ENCODE measurements at places on chromosomes 12 and 14. TPM values are rescaled to one million over a fixed set of nuclear protein-coding genes. Genes with fewer than 3 reads are reported as not detected.

Gene CCDC38
- not detected for total RNA-seq

Gene SLC10A1
- not detected for total RNA-seq

Gene STRAP
- total RNA-seq = 50.8 TPM

Gene KLRG1
- 3.9 TPM for total RNA-seq

Gene TAS2R30
- total RNA-seq = 17.0 TPM

Gene MDM1
- 38.6 TPM for total RNA-seq

Gene TAS2R20
- total RNA-seq = 5.6 TPM

DNA sequence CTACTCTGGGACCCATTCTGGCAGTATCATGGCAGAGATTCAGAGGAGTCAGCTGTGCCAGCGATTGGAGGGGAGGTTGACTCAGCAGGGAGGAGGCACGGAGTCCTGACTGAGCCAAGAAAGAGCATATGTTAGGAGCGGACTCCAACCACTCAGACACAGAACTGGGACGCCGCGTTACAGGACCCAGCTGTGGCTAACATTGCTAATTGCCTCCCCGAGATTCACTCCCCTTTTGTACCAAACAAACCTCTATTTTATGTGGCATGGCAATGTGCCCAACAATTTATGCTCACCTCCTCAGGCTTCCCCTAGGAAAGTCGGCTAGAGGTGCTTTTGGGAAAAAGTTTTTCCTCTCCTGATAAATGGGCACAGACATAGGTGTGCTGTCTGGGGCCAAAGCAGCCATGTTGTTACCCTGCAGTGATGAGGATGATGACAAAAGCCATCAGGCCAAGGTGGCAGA is 15.2 kb upstream of the CLIP1 start:
- H3K27ac ChIP-seq = peak overlapping the region; percentile 54
- no peaks in the 10 kb centered on the region for H3K4me1 ChIP-seq
- no peak overlapping the region for H3K4me3 ChIP-seq

- H3K36me3 ChIP-seq = no peaks in the 10 kb centered on the region
- H3K27ac ChIP-seq = peak overlapping the region; percentile 69
- no peak for DNase-seq
Observed at GRCh38 chr12:105229371-105229770, 6.6 kb downstream of the APPL2 start.

- no peaks in the 10 kb centered on the region for H3K36me3 ChIP-seq
- H3K4me3 ChIP-seq = no peak overlapping the region
- H3K4me1 ChIP-seq = no peaks in the 10 kb centered on the region
- DNase-seq = no peak
- no peak overlapping the region for H3K27ac ChIP-seq
Observed at GRCh38 chr12:12068751-12069150, 2.0 kb upstream of the BCL2L14 start.

DNA sequence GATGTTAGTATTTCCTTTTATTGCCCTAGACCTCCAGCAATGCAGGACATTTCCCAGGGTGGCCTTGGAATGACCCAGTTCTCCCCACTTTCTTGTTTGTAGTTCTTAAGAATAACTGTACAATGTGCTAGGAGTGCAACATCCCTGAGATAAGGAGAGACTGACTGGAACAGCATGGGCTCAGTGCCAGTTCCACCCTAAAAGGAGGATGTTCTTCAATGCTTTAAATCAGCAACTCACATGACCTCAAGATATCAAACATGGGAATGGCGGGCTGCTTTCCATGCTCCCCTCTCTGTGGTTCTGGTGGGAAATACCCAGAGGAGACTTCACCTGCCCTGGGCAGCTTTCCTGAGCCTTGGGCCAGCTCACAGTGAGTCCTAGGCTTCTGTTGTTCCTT is 766.9 kb upstream of the FBXO33 start:
- no peak for DNase-seq
- no peaks in the 10 kb centered on the region for H3K36me3 ChIP-seq
- H3K4me3 ChIP-seq = no peak overlapping the region
- H3K27ac ChIP-seq = no peak overlapping the region
- no peaks in the 10 kb centered on the region for H3K27me3 ChIP-seq

- no peaks in the 10 kb centered on the region for H3K36me3 ChIP-seq
- H3K4me1 ChIP-seq = no peaks in the 10 kb centered on the region
- H3K27me3 ChIP-seq = no peaks in the 10 kb centered on the region
- no peak overlapping the region for H3K4me3 ChIP-seq
Observed at GRCh38 chr14:66596241-66596985, 88.5 kb downstream of the GPHN start.

- H3K36me3 ChIP-seq = no peaks in the 10 kb centered on the region
- no peak overlapping the region for H3K4me3 ChIP-seq
- H3K4me1 ChIP-seq = no peaks in the 10 kb centered on the region
Observed at GRCh38 chr12:76329606-76330005, 18.6 kb downstream of the BBS10 start.

- peak overlapping the region; percentile 99 for H3K4me3 ChIP-seq
- peaks cover 1% of the 10 kb centered on the region for H3K4me1 ChIP-seq
- peak overlapping the region; percentile 89 for H3K27ac ChIP-seq
- no peak for DNase-seq
- no peaks in the 10 kb centered on the region for H3K36me3 ChIP-seq
Observed at GRCh38 chr12:54417712-54418440, 1.2 kb downstream of the ITGA5 start.

DNA sequence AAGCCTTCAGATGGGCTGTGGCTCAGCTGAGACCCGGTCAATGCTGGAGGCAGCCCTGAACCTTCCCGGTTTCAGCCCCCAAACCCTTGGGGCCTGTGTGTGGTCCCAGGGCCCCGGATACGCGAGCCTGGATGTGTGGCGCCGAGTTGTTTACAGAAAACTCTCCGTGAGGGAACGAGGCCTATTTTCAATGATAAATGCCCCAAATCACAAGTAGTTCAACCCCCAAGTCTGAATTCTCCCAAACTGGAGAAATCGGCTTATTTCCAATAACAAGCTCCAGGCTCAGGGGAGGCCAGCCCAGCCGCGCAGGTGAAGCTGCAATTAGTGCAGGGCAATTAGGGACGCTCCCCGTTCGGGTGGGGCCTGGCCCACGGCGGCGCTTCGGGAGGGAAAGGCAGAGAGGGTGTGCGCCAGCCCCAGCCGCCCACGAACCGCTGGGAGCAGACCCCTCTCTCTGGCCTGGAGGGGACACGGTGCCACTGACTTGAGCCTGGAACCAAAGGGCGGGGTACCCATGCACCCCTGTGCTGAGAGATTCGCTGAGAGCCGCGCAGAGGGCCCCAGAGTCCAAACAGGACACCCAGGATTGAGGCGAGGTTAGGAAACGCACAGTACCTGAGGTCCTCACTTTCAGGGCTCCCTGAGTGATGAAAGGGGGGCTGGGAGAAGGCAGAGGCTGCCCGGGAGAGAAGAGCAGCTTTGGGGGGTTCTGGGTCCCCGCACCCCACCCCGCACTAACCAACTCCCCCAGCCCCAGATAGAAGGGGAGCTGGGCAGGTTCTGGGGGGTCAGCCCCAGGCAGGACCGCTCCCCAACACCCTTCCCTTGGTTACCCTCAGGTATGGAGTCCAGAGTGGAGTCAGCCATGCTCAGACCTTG is 14.2 kb upstream of the ANKRD9 start:
- peak overlapping the region; percentile 82 for H3K27ac ChIP-seq
- no peaks in the 10 kb centered on the region for H3K4me1 ChIP-seq
- no peaks in the 10 kb centered on the region for H3K36me3 ChIP-seq
- DNase-seq = no peak
- peak overlapping the region; percentile 82 for H3K4me3 ChIP-seq

DNA sequence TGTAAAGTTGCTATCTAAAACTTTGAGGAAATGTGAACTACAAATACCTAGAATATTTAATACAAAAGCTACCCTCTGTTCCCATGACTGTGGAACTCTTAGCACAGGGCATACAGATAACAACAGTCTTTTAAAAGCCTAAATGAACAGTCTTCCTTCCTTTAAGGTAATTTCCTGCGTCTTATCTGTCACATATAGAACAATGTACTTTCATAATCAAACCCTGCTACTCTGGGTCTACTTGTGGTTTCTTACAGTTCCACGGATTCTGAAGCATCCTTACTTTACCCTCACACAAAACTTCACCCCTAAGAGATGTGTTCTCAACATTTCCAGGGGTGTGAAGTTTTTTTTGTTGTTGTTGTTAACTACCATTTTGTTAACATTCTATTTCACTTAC is 5.1 kb downstream of the PKP2 start:
- H3K4me1 ChIP-seq = no peaks in the 10 kb centered on the region
- H3K4me3 ChIP-seq = no peak overlapping the region
- no peak overlapping the region for H3K27ac ChIP-seq
- no peaks in the 10 kb centered on the region for H3K36me3 ChIP-seq
- DNase-seq = no peak

DNA sequence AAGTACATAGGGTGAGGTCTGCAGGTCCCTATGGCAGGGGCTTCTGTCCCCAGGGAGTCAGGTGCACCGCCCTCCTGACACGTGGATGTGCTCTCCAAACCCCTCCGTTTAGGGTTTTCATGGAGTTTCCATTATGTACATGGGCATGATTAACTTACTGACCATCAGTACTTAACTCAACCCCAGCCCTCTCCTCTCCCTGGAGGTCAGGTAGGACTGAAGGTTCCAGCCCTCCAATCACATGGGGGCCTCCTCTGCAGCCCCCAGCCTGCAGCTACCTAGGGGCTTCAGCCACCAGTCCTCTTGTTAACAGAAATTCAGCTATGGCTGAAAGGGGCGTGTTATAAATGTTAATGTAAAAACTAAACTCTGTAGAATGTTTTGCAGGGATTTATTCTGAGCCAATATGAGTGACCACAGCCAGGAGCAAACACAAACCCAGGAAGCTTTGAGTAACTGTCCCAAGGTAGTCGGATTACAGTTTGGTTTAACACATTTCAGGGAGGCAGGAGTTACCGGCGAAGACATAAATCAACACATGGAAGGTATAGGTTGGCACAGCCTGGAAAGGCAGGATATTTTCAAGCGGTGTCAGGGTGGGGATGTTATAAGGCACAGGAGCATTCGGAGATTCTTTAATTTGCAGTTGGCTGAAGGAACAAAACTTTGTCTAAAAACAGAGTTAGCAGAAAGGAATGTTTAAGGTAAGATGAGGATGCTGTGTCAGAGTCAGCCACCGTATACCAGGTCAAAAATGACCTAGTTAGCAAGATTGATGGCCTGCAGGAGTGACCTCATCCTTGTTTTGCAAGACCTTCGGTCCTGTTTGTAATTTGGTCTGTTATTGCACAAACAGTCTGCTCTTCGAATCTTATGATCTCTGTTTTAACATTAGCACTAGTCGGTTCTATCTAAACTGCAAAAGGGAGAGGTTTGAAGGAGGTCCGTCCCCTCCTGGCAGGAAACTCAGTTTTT is 75.2 kb downstream of the TNFAIP2 start:
- no peak for DNase-seq
- H3K36me3 ChIP-seq = no peaks in the 10 kb centered on the region
- H3K27ac ChIP-seq = peak overlapping the region; percentile 75
- no peaks in the 10 kb centered on the region for H3K4me1 ChIP-seq

GRCh38 chr12:107990325-107990724 is 138.8 kb upstream of the WSCD2 start:
- no peak overlapping the region for H3K4me3 ChIP-seq
- no peaks in the 10 kb centered on the region for H3K4me1 ChIP-seq
- no peaks in the 10 kb centered on the region for H3K27me3 ChIP-seq
- H3K36me3 ChIP-seq = no peaks in the 10 kb centered on the region

- H3K4me1 ChIP-seq = no peaks in the 10 kb centered on the region
- peak overlapping the region; percentile 3 for H3K4me3 ChIP-seq
- H3K27me3 ChIP-seq = no peaks in the 10 kb centered on the region
- peak overlapping the region; percentile 48 for H3K27ac ChIP-seq
- no peak for DNase-seq
Observed at GRCh38 chr12:115374480-115375185, 690.7 kb upstream of the TBX3 start.

DNA sequence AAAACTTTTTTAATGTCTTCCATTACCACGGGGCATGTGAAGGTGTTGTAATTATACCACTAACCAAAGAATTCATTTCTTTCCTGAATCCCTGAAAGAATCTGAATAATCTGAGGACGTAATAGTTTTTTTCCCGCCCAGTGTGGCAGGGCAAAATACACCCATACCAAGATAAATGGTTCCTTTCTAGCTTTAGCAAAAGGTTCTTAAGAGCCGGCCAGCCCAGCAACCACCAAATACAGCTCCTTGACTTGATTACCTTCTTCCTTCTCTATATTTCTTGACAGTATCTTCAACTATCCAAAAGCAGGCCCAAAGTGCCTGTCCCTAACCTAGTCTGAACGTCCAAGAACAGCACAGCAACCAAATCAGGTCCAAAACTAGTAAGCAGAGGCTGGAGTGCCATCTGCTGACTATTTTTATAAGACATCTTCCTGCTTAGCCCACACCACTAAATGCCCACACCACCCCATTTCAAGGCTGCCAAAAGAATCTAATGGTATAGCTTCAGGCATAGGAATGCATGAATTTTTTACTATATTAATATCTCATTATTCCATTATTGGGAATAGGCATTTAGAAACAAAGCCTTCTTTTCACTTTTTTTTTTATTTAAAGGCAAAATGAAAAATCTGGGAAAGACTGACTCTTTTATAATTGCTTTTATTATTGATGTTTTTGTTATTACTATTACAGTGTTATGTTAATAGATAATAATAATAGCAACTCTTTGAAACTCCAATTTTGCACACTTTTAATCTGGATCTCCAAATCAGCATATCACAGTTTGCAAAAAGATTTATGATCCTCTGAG is 524.4 kb downstream of the MED13L start:
- no peaks in the 10 kb centered on the region for H3K27me3 ChIP-seq
- peak overlapping the region; percentile 26 for H3K27ac ChIP-seq
- H3K36me3 ChIP-seq = no peaks in the 10 kb centered on the region
- DNase-seq = peak; percentile 48
- H3K4me3 ChIP-seq = no peak overlapping the region

DNA sequence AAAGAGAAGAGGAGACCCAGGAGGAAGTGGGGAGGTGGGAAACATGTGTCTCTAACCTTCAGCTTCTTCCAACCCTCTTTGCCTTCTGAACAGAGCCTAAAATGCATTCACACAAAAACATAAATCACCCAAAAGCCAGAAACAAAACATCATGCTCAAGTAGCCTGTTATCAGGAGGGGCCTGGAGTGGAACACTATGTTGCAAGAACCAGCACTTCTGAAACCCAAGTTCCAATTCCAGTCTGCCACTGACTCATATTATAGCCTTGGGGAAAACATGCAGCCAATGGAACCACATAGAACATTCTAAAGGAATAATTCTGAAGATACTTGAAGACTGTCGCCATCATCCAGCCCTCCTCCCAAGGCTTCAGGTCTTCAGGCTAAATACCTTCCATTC is 169.8 kb upstream of the PLXNC1 start:
- DNase-seq = no peak
- no peaks in the 10 kb centered on the region for H3K36me3 ChIP-seq
- H3K4me3 ChIP-seq = no peak overlapping the region
- no peaks in the 10 kb centered on the region for H3K4me1 ChIP-seq
- H3K27ac ChIP-seq = no peak overlapping the region
- no peaks in the 10 kb centered on the region for H3K27me3 ChIP-seq

- H3K36me3 ChIP-seq = no peaks in the 10 kb centered on the region
- no peaks in the 10 kb centered on the region for H3K4me1 ChIP-seq
- no peak overlapping the region for H3K4me3 ChIP-seq
- no peaks in the 10 kb centered on the region for H3K27me3 ChIP-seq
- no peak for DNase-seq
- no peak overlapping the region for H3K27ac ChIP-seq
Observed at GRCh38 chr12:113128802-113129663, 6.5 kb downstream of the RASAL1 start.

All from breast epithelium (tissue), 4 donors.